ENCODE measurements at places on chromosomes 1 and 21.

GRCh38 chr1:26811708-26812107, 14.8 kb upstream of the ZDHHC18 start:
- DNase-seq, result no peak

DNA sequence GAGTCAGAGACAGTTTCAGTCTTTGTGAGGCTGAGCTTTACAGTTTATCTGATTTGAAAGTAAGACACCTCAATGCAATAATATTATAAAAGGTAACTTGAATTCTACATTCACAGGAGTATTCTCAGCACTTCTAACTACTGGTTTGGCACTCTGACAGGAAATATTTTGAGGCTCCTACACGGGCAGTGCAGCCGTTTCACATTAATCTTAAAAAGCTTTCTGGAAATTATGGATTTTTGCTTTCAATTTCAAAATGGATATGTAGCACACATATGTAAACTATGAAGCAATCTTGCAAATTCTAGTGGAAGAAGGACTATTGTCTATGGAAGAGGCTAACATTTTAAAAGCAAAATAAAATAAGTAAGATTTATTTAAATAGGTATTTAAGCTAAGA, 262.9 kb upstream of the SNX7 start:
- no peak for DNase-seq

DNA sequence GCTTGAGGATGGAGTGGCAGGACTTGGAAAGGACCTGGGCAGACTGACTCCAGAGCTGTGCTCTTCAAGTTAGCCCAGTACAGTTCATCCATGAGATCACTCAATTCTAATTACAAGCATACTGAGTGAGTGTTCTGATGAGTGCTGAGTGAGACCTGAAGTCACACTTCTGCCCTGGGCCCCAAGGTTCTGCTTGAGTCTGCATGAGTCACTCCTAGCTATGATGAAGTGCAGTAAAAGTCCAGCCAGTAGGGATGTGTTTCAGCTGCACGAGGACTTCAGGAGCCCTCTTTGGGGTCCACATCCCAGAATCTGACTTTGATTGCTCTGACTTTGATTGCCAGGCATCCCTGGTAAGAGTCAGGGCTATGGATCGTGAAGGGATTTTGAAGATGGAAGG, 35.8 kb downstream of the PLEKHA6 start:
- DNase-seq, result no peak

- DNase-seq, result no peak
Observed at GRCh38 chr1:234393190-234393589, 19.9 kb downstream of the COA6 start.

GRCh38 chr1:199859491-199859933, 168.0 kb upstream of the NR5A2 start:
- DNase-seq, result no peak

- no peak for DNase-seq
Observed at GRCh38 chr1:71047635-71048607, at the start of gene PTGER3. Gene PTGER3, minus strand, starts transcription at chr1:71047816. Its CDS starts 239 bp downstream, at chr1:71047577.

DNA sequence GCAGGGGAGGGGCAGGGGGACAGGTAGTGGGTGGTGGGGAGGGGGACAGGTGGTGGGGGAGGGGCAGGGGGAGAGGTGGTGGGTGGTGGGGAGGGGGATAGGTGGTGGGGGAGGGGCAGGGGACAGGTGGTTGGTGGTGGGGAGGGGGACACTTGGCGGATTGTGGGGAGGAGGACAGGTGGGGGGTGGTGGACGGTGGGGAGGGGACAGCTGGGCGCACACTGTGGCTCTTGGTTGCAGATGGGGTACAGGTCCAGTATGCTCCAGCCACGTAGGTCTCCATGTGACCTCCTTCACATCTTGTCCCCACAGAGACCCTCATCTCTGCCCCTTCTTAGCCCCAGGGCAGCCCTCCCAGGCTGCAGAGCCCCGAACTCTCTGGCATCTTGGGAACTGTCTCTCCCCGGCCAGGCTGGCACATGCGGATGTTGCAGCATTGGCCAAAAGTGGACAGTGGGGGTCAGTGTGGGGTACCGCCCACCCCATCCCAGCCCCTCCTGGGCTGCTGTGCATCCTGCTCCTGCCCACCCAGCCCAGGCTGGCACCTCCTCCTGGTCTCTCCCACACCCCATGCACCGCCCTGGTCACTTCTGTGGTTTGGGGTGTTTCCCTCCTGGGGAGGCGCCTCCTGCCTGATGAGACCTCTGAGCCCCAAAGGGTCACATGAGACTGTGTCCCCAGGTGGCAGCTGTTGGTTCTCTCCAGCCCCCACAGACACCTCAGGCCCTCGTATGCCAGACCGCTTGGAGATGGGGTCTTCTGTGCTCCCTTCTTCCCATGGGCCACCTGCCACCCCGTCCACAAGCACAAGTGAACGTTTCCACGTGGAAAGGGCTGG, 7.6 kb upstream of the SLC19A1 start:
- no peak for DNase-seq
